Panc1 (cell line): ENCODE measurements at places on chromosomes 5 and 9. TPM values are rescaled to one million over a fixed set of nuclear protein-coding genes. Genes with fewer than 3 reads are reported as not detected.

RAD17 gene
- 41.7 TPM for total RNA-seq

BTNL3 gene
- not detected for total RNA-seq

MELK gene
- total RNA-seq: 112 TPM

NCBP1 gene
- 30.1 TPM for total RNA-seq

SPIN1 gene
- total RNA-seq: 76.9 TPM

KIF27 gene
- 3.4 TPM for total RNA-seq

F2RL1 gene
- total RNA-seq: 65.9 TPM

NDUFS4 gene
- 86.2 TPM for total RNA-seq

FAXDC2 gene
- 0.39 TPM for total RNA-seq
